ENCODE measurements at places on chromosomes 4 and X.

DNA sequence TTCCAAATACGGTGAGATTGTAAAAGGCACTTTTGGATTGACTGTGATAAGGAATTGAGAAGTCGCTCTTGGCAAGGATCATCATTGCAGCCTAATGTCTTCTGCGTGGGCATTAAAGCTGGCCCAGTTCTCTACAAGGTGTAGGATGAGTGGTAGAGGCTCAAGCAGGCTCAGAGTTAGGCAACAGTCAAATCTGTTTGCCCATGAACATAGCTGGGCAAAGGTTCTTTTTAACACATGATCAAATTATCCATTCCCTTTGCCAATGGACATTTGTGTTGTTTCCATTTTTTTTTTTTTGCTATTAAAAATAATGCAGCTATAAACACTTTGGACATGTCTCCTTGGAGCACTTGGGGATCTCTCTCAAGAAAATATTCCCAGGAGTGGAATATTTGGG is 229.1 kb upstream of the FAT1 start:
- DNase-seq = no peak

DNA sequence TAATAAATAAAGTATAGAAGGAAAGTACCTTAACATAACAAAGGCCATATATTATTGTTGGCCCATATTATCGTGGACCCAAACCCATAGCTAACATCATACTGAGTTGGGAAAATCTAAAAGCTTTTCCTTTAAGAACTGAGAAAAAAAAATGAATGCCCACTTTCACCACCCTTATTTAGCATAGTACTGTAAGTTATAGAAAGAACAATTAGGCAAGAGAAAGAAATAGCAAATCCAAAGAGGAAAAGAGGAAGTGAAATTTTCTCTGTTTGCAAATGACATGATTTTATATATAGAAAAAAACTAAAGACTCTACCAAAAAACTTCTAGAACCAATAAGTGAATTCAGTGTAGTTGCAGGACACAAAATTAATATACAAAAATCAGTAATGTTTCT is 1854.6 kb downstream of the PCDH7 start:
- no peak for DNase-seq

- DNase-seq = no peak
Measured at GRCh38 chr4:53376900-53377299, 541 bp upstream of the FIP1L1 start.

DNA sequence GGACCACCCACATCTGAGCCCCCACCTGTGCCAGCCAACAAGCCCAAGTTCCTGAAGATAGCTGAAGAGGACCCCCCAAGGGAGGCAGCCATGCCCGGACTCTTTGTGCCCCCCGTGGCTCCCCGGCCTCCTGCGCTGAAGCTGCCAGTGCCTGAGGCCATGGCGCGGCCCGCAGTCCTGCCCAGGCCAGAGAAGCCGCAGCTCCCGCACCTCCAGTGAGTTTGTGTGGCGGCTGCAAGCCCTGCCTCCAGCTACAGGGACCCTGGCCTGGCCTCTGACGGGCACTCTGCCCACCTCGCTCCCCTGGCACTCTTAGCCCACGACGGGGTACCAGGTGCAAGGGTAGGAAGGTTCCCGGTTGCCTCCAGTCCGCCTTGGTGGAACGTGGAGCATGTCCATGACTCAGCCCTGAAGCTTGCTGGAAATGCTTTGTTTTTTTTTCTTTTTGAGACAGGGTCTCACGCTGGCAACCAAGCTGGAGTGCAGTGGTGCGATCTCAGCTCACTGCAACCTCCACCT is 13.7 kb upstream of the ADD1 start:
- DNase-seq = no peak

DNA sequence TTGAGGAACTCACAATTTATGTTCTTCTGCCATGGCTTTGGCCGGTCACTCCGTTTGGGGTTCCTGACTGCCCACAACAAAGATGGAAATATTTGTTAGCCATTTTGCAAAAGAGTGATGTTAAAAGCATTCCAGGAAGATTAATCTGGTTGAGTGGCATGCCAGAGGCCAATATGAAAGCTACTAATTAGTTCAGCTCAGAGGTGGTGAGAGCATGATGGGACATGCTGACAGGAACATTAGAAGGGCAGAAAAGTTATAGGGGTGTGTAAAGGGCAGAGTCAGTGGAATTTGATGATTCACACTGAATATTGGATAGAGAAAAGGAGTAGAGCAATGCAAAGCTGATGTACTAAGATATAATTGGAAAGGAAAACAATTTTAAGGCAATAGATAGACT is 94.4 kb downstream of the TLL1 start:
- DNase-seq = no peak

- DNase-seq = no peak
Measured at GRCh38 chrX:30822068-30822681, 66.9 kb downstream of the TAB3 start.

GRCh38 chr4:4422856-4423499 is 36.1 kb downstream of the NSG1 start:
- DNase-seq = no peak
